GM12864 (cell line): ENCODE measurements at places on chromosomes 1 and 21.

GRCh38 chr1:202756391-202756790, 46.1 kb upstream of the SYT2 start:
- DNase-seq = no peak

- no peak for DNase-seq
Measured at GRCh38 chr1:202250982-202251381, 57.4 kb downstream of the LGR6 start.

DNA sequence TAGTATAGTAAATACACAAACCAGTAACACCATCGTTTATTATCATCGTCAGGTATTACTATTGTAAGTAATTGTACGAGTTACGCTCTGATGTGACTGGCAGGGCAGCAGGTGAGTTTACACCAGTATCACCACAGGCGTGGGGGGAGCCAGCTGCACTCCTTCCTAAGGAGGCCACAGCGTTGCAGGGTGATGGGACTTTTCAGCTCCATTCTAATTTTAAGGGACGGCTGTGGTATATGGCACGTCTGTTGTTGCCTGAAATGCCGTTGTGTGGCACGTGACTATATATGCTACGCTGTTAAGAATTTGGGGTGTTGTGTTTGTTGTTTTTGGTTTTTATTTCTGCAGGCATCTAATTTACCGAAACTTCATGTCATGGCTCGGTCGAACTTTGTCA, 164.8 kb upstream of the COL6A1 start:
- no peak for DNase-seq

DNA sequence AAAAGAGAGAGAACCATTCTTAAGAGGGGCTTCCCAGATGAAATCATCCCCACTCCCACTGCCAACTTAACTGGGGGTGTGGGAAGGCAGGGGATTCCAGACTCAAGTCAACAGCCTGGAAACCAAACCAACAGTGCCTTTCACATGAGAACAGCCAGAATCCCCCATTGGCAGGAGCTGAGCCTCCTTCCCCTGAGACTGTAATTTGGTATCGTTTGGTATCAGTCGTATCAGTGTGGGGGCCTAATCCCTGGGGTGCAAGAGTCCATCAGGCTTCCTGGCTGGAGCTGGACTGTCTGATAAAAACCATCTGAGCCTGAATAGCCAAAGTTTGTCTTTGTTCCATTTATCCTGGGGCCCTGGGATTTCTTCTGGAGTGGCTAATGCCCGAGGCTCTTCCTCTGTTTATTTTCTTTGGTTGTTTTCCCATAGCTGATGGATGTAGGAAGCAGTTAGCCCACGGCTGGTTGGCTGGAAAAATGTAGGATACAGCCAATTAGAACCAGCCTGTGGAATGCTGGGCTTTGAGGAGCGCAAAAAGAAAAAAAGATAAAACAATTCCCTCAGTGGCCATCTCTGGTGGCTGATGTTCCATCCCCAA, 84.6 kb downstream of the LAMC2 start:
- no peak for DNase-seq

- DNase-seq = no peak
Measured at GRCh38 chr1:85596947-85597346, 16.4 kb downstream of the CCN1 start.

DNA sequence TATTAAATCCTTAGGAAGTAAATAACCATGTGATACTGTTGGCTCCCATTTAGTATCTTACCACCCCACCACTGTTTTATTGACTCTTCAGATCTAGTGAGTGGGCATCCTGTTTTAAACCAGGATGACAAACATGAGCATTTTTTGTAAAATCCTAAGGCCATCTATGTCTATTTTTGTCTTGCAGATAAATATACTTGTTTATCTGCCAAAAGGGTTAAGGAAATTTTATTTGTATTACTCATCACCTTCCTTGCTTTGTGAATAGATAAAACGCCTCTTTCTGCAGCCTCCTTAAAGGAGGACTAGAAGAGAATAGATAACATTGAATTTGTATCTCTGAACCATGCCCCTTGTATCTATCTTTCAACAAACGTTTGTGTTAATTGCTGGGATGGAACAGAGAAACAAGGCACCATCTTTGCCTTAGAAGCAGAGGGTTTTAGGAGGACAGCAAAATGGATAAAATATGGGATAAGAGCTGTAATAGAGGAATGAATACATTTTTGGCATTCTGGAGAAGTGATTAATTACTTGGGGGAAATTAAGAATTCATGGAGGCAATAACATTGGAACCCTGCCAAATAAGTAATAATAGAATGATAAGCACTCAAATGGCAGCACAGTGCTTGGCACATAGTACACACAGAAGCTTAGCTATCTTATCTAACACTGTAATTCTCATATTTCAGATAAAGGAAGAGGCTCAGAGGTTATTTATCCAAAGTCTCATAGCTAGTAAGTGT, 14.7 kb downstream of the YTHDF2 start:
- DNase-seq = no peak

DNA sequence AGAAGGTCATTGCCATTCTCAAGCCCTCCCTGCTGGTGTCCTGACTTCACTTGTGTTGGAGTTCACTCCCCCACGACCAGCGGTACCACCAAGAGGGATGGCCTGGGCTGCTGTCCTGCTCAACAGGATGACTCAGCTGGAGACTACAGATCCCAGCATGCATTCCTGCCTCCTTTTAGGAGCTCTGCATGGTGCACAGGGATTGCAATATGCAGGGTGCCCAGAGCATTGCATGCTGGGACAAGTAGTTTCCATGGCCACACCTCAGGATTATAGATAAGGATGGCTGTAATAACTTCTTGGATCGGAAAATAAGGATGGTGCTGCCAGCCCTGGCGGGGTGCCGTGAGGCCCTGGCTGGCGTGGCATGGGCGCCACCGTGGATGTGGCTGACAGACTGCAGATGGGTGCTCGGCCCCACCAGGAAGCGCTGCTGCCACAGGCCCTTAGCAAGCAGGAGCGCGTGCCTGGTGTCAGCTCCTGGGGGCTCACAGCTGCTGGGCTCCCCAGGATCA, 150.0 kb downstream of the CASZ1 start:
- DNase-seq = no peak

DNA sequence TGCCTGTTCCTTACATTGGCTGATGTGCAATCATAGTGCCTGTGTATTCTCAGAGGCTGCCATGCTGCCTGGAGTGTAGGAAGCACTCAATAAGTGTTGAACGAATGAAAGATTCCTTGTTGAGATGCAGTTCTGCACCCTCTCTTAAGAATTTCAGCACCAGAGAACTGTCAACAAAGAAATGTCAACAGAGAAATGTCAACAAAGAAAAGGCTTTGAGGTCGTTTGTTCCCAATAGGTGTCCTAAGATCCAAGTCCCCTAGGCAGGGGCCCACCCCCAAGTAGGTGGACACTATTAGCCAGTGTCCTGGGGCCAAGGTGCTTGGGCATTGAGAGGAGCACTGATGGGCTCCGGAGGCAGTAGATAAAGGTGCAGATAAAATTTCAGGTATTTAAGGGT, 12.6 kb downstream of the KCND3 start:
- DNase-seq = no peak

DNA sequence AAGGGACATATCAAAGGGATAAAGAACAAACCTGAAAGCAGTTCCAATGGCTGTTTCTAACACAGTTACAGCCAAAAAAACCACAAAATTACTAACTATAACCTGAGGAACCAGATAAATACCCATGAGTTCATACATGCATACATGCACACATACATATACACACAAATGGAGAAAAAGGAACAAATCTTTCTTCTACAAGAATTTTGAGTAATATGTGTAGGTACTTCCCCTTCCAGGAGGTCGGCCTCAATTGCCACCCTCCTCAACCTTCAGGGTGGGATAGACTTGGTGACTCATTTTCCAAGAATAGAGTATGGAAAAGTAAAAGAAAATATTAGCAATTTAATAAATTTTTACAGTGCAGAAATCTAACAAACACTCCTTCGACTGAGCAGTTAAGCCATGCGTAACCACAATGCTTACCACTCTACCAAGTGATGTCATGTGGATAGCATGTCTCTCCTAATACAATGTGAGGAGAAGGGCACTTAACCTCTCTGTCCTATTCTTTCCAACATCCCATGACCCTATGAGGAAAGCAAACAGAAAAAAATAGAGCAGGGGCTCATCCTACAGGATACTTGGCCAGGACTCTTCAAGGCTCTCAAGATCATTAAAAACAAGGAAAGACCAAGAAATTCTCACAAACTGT, 243.0 kb upstream of the RUNX1 start:
- no peak for DNase-seq

DNA sequence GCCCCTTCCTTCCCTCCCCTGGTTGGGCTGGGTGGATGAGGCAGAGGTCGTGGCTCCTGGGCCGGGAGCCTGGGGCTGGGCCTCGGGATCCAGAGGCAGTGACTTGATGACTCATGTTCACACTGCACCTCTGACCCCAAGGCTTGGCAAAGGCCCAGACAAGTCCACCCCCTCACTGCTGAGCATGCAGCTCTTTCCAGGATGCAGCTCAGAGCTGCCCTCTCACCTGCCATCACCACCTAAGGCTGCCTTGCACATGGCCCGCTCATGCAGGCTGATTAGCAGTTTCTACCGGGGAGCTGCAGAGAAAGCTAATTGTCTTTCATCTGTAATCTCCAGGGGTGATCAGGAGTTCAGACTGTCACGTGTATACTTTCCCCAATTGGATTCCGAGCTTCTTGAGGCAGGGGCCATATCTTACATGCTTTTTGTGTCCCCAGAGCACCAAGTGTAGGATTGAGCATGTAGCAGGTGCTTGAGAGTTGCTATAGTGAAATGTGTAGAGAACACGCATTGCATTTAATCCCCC, 62.1 kb downstream of the LRRN2 start:
- no peak for DNase-seq

DNA sequence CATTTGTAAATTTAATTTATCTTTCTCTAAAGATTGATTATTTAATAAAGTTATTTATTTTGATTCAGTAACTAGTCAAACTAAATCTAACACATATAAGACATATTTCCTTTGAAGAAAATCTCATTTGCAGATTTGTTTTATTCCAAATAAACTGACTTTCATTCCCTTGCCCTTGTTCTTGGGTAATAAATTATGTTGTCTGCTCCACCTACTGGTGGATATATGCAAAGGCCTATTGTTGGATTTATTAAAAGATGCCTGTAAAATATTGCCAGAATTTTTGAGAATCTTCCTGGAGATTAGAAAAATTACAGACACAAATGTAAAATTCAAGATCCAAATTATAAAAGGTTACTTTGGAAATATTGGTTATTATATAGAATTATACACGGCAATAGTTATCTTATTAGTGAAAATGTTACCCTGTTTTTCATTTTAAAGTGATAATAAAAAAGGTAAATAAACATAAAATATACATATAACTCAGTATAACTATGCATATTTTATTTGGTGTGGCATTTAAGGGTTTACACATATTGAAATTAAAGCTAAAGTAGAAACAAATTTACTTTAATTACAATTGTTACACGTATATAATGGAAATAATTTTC, 116.1 kb downstream of the SPATA17 start:
- no peak for DNase-seq

DNA sequence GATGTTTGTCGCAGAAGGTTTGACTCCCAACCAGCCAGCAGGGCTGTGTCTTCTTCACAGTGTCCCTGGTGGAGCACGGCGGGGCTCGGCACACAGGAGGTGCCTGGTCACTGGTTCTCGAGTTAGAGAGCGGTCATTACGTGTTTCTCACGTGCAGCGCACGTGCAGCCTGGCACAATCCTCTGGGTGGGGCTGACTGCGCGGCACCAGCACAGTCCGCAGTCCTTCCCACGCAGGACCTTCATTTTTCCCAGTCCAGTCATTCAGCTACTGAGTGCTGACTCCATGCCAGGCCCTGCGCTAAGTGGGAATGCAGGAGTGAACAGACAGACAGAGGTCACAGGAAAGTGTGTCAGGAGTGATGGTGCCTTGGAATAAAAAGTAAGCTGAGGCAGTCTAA, 46.2 kb upstream of the GPR153 start:
- DNase-seq = no peak

- DNase-seq = no peak
Measured at GRCh38 chr1:150807249-150808023, 624 bp downstream of the CTSK start.

- DNase-seq = no peak
Measured at GRCh38 chr1:219367496-219367895, 193.8 kb downstream of the LYPLAL1 start.

DNA sequence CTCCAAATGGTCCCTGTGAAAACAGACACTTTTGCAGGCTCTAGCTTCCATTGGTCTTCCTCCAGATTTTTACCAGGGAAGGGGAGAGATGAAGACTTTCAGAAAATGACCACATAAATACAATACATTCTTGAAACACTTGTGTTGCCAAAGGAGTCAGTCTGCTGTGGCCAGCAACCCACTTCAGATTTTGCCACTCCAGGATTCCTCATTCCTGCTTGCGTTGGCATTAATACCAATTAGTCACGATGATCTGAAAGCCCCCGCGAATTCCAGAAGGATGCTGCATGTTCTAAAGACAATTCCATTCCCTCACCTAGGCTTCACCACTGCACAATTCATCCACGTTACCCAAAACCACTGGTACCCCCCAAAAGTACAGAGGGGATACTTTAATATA, 7.9 kb upstream of the BACE2 start:
- DNase-seq = no peak

DNA sequence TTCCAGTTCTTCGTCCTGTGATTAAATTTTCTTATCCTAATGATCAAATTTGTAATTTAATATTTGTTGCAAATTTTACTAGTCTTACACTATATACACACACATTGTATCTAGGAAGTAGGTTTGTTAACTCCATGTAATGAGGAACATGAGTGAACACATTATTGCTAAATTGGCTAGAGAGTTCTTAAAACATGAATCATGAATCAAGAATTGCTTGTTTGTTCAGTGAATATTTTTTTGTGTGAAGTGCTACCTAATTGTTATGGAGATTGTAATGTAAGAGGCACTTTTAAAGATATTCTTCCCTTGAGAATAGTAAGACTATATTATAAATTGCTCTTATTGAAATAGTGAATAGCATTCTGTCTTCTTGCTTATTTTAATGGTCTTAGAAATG, 4.6 kb downstream of the GPSM2 start:
- DNase-seq = no peak

GRCh38 chr1:209761011-209761635, 5.3 kb downstream of the TRAF3IP3 start:
- no peak for DNase-seq

DNA sequence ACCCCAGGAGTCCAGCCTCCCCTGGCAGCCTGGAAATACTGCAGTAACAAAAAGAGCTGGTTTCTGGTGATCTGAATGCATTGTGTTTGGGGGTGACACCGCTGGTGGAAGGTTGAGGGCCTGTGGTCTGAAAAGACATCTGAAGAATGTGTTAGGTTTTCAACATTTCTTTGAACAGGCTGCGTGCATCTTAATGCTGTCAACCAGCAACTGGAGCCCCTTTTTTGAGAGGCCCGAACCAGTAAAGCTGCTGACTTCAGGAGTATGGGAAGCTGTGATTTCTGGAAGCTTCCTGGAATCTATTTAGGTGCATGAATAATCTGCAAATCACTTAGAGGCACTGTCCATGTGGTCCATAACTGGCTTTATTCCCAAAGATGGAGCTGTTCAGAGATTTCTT, 17.0 kb downstream of the ATP5PO start:
- DNase-seq = no peak
